ENCODE measurements at places on chromosomes 1 and 21.
A peak's percentile ranks its signal among the peaks of the same experiment; 100 is the strongest.

- no peak for DNase-seq
Observed at GRCh38 chr1:4702464-4702863, 48.1 kb downstream of the AJAP1 start.

DNA sequence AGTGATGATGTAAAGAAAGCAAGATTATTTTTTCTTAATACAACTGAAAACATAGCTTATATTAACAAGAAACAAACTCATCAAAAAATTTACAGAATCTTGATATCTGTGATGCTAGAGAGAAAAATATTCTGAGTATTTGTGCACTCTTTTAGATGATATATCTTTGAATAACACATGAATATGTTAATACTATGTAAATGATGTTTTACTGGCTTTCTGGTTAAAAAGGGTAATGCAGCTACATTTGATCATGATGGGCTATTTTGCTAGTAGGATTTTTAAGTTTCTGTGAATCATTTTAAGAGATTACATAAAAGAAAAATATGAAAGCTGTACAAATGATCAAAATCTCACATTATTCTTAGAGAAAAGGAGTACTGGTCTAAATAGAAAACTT, 114.5 kb downstream of the GRIK1 start:
- DNase-seq: no peak

DNA sequence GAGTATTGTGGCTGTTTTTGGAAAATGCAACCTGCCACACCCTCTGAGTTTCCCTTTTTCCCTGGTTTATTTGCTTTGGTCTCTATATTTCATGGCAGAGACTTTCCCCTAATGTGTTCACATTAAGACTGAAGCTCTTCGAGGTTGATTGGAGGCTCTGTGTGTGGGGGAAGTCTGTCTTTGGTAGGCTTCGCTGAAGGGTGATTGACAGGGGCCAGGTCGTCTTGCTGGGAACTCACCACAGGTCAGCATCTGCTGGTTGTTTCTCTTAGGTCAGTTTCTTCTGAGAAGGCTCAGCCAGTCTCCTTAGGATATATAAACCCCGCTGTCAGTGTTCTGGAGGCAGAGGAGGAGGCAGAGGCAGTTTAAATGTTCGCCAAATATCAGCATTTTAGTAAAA, 249.4 kb downstream of the RPS6KC1 start:
- DNase-seq: no peak

DNA sequence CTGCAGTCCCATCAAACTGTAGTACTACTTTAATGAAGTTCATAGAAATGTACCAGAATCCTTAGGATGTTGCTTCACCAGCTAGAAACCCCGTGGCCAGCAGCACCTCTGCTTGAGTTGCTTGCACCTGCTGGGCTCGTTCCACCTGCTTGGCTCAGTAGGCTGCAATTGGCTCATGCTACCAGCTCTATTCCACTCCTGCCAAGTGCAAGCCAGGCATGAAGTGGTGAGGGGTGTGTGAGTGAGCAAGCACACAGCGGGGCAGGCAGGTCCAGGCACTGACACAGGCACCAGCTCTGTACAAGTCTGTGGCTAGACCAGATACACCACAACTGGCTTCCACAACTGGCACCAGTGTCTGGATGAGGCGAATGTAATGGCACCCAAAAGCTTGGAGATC, 209.9 kb downstream of the AMY1C start:
- no peak for DNase-seq

GRCh38 chr1:87273291-87273690, 55.4 kb upstream of the LMO4 start:
- DNase-seq: no peak

DNA sequence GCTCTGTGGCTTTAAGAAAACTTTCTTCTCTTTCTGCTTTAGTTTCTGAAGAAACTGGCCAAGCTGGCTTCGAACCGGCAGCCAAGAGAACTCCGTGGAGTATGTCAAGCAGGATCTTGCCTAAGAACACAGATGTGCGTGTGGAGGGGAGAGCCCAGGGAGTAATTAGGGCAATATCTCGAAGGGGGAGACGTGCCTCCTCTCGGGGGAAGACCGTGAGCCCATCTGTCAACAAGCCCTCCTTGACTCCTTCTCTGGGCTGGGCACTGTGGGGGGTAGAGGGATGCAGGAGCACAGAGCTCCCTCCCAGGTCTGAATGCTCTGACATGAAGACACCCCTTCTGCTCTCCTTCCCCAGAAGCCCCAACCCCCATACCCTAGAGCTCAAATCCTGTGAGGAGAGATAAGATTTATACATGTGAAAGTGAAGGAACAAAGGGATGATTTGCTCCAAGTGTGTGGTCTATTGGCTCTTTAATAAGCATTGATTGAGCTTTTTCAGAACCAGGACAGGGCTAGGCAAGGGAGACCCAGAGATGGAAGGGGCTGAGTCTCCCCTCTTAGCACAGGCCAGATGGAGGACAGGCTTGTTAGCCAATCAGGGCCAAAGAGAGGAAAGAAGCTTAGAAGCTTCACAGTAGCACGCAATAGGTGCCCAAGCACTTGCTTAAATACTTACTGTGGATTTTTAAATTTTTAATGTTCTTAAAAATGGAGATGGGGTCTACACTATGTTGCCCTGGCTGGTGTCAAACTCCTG, 37.5 kb downstream of the EDN2 start:
- no peak for DNase-seq

- DNase-seq: no peak
Observed at GRCh38 chr21:38743772-38744529, 61.8 kb upstream of the ETS2 start.

GRCh38 chr1:31786366-31787060, 22.4 kb upstream of the ADGRB2 start:
- DNase-seq: no peak

GRCh38 chr1:86382878-86383277, 13.2 kb downstream of the ODF2L start:
- DNase-seq: no peak

GRCh38 chr1:245046769-245047168, 108.0 kb upstream of the KIF26B start:
- no peak for DNase-seq

GRCh38 chr1:215252164-215252563, 169.6 kb downstream of the KCNK2 start:
- DNase-seq: no peak

DNA sequence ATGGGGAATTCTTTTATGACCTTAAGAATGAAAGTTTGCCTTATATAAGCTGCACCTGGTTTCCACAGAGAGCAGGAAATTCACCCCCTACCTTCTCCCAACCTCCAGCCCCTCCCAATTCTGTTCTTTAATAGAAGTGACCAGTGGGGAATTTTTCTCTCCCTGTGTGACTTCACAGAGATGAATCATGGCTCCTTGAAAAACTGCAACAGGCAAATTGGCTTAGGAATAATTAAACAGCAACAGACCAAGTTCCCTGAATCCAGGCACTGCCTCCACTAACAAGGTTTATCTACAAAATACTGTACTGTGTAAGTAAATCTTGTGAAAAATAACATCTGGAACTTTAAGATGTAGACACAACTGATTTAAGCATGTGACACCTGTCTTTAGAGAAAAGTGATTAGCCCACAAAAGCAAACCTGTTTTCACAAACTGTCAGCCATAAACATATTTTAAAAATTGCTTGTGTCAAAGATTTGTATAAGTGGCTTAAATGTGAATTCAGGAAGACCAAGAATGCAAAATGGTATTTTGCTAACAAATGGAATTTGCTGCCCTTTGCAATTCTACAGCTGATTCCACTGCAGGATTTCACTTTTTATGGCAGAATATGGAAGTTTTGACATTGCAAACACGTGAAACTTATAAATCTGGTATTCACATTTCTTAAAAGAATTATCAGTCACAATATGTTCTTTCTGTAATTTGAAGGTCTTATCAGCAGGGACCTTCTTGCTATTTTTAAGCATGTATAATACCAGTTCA, 54.0 kb downstream of the ALG14 start:
- no peak for DNase-seq

DNA sequence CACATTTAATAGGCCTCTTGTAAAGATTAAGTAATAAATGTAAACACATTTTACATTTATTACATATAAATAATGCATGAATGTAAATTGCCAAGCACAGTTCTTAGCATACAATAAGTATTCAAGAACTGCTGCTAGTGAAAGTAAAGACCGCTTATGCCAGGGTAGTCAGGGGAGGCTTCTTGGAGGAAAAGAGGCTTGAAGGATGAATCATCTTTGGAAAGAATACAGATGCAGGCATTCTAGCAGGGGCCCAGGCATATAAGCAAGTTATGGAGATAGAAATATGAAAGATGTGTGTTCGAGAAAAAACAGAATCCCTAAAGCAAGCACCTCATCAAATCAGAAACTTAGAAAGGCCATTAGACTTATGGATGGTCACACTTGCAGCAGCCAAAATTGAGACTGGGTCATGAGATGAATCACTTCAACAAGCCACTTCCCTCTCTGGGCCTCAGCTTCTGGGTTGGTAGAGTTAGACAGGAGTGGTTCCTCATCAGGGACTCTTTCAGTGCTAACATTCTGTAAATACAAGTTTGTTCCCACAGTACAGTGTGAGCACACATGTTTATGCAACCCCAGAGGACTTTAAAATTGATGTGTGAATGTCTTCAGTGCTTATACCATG, 79.8 kb upstream of the ROR1 start:
- DNase-seq: no peak

GRCh38 chr21:39120876-39121599, 62.2 kb downstream of the PSMG1 start:
- DNase-seq: no peak

GRCh38 chr1:208160259-208160819, 83.8 kb downstream of the PLXNA2 start:
- DNase-seq: no peak

DNA sequence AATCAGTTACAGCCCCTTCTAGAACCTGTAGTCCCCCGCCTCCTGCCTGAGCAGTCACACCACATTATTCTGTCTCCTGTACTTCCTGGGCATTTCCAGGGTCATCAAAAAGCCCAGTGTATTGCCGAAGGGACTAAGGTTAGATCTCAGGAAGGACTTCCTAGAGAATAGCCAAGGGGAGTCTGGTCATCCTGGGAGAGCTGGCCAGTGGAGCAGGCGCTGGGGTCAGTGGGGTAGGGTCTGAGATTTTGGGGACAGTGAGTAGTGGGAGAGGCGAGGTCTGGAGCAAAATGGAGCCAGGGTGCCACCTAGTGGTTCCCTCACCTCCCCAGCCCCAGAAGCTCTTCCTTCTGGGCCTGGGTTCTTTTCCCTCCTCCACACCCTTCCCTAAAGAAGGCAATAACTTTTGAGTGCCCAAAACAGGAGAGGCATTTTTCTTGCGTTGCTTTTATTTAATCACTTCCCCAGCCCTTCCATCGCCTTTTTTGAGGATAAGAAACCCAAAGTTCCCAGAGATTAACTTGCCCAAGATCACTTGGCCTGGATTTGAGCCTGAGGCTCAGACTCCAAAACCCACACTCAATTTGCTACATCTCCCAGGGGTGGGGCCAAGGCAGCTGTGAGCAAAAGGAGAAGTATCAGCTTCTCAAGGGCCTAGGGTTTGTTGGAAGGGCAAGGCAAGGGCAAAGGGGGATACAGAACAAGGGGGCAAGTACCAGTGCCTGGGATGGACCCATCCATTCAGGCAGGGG, 7.3 kb upstream of the PMVK start:
- no peak for DNase-seq

- DNase-seq: no peak
Observed at GRCh38 chr1:96722161-96722922, 758 bp downstream of the PTBP2 start.

DNA sequence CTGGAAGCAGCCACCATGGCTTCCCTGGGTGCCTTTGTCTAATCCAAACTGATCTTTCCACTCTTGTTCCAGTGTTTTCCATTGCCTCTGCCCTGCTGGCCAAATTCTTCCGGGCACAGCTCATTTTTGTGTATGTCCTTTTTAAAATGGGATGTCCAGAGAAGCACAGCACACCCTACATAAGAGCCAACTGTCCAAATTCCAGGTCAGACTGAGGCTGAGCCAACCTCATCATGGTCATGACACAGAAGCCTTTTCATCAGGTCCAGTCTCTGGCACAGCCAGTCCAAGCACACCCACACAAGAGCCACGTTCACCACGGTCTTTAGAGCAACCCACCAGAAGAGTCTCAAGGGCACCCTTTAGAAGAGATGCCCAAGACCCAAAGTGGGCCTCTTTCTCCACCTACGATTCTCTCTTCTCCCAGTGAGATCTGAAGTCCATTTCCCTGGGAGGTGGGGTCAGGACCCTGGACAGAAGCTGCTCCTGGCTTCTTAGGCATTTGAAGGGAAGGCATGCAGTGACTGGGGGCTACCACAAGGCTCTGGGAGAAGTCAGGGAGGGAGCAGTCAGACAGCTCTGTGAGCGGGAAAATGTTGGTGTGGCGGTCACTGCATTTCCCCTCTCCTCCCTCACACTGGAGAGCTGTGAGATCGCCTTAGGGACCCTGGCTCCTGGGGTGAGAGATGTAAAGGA, 53.2 kb downstream of the SYT2 start:
- no peak for DNase-seq

GRCh38 chr1:244325056-244325758, 126.5 kb downstream of the ADSS2 start:
- DNase-seq: no peak

DNA sequence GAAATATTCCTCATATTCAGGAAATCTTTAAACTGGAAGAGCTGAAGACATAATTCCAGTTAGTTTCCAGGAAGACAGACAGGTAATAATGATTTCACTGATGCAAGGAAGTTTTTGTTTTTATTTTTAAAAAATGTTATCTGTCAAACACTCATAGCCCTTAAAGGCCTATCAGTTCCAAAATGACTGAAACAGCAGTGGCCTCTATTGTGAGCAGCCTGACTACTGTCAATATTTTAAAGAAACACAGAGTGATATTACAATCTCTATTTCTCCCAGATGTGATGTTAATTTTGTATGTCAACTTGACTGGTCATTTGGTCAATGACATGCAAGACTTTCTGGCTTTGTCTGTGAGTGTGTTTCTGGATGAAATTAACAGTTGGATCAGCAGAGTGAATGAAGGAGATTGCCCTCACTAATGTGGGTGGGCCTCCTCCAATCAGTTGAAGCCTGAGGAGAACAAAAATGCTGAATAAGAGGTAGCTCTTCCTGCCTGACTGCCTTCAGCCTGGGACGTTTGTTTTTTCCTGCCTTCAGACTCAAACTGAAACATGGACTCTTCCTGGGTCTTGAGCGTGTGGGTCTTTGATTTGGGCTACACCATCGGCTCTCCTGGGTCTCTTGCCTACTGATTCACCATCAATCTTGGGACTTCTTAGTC, 31.3 kb upstream of the SLC30A10 start:
- DNase-seq: no peak

DNA sequence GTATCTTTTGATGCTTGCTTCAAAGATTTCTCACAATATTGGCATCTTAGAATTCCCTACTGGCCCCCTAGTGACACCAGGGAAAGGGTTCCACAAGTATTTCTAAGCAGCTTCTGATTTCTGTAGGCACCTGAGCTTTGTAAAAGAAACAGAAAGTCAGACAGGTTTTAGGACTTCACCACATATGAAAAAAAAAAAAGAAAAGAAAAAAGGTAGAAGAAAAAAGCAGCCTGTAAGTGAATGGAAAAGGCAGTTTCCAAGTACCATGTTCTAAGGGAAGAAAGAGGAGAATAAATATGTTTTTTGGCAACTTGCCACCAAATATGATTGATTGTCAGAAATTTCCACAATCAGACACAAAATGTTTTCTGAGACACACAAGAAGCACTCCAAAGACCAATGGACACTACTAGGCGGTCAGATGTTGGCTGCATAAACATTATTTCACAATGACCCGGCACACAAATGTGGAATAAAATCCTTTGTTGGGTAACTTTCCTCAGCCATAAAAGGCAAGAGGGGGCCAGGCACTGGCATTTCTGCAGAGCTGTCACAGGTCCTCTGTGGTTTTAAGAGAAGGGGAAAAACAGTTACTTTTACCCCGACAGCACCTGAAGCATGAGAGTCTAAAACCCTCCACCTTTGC, 12.7 kb upstream of the CPLANE2 start:
- no peak for DNase-seq

- peak; percentile 12 for DNase-seq
Observed at GRCh38 chr1:192609110-192610079, 26.6 kb upstream of the RGS13 start.
